CD4-positive, alpha-beta T cell (primary cell): ENCODE measurements at places on chromosomes 4 and X. TPM values are rescaled to one million over a fixed set of nuclear protein-coding genes. Genes with fewer than 3 reads are reported as not detected.

DNA sequence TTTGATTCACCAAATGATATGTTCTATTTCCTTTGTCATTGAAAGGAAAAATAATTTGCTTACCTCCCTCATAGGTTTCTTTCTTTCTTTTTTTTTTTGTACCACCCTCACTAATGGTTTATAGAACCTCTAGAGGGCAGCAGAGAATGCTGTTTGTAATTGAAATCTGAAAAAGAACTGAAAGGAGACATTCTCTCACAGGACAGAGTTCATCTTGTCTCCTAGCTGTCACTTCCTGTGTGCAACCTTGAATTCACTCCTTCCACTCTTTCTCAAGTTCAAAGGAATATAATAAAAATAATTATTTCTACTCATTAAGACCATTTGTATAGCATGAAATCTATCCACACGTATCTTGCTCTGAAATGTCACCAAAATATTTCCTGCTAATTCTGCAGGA, 51.0 kb downstream of the GUCY1B1 start:
- no peak overlapping the region for H3K27ac ChIP-seq
- no peak overlapping the region for H3K4me3 ChIP-seq
- no peaks in the 10 kb centered on the region for H3K4me1 ChIP-seq
- DNase-seq: no peak
- no peaks in the 10 kb centered on the region for H3K36me3 ChIP-seq
- H3K27me3 ChIP-seq: no peaks in the 10 kb centered on the region

- peak overlapping the region; percentile 89 for H3K27ac ChIP-seq
- no peak for DNase-seq
- peak overlapping the region; percentile 85 for H3K4me3 ChIP-seq
- H3K36me3 ChIP-seq: peaks cover 8% of the 10 kb centered on the region
- H3K27me3 ChIP-seq: no peaks in the 10 kb centered on the region
These were observed 940 bp upstream of the DCTD start for GRCh38 chr4:182918044-182918607.

DNA sequence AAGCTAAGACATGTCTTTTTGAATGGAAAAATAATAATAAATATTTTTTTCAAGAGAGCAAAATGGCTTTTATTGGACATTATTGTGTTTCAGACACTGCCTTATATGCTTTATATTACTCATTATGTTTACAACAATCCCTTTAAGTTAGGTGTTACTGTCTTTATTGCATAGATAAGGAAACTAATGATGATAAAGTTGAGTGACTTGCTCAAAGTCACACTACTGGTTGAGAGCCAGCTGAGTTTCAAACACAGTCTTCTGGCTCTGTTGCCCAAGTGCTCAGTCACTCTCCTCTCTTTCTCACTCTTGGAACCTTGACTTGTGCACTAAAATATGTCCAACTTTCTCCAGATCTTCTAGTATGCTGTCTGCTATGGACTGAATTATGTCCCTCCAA, 71.5 kb upstream of the SLC39A8 start:
- no peaks in the 10 kb centered on the region for H3K4me1 ChIP-seq
- no peak overlapping the region for H3K27ac ChIP-seq
- no peak overlapping the region for H3K4me3 ChIP-seq
- H3K27me3 ChIP-seq: no peaks in the 10 kb centered on the region
- no peak for DNase-seq

ADGRL3 gene
- not detected for total RNA-seq

- H3K27ac ChIP-seq: no peak overlapping the region
- no peaks in the 10 kb centered on the region for H3K4me1 ChIP-seq
- no peak for DNase-seq
- H3K27me3 ChIP-seq: no peaks in the 10 kb centered on the region
- H3K36me3 ChIP-seq: no peaks in the 10 kb centered on the region
- H3K4me3 ChIP-seq: no peak overlapping the region
These were observed 160.0 kb upstream of the PDE5A start for GRCh38 chr4:119788349-119789266.

- no peak overlapping the region for H3K27ac ChIP-seq
- H3K27me3 ChIP-seq: no peaks in the 10 kb centered on the region
- H3K36me3 ChIP-seq: no peaks in the 10 kb centered on the region
- no peak overlapping the region for H3K4me3 ChIP-seq
- no peak for DNase-seq
These were observed 1306.8 kb downstream of the STIM2 start for GRCh38 chr4:28167411-28167810.

GRCh38 chr4:8915201-8916200, 43.9 kb upstream of the HMX1 start:
- H3K27ac ChIP-seq: no peak overlapping the region
- no peak for DNase-seq
- H3K27me3 ChIP-seq: peaks cover 11% of the 10 kb centered on the region
- no peaks in the 10 kb centered on the region for H3K36me3 ChIP-seq

SCML1 gene
- 60.3 TPM for total RNA-seq

DNA sequence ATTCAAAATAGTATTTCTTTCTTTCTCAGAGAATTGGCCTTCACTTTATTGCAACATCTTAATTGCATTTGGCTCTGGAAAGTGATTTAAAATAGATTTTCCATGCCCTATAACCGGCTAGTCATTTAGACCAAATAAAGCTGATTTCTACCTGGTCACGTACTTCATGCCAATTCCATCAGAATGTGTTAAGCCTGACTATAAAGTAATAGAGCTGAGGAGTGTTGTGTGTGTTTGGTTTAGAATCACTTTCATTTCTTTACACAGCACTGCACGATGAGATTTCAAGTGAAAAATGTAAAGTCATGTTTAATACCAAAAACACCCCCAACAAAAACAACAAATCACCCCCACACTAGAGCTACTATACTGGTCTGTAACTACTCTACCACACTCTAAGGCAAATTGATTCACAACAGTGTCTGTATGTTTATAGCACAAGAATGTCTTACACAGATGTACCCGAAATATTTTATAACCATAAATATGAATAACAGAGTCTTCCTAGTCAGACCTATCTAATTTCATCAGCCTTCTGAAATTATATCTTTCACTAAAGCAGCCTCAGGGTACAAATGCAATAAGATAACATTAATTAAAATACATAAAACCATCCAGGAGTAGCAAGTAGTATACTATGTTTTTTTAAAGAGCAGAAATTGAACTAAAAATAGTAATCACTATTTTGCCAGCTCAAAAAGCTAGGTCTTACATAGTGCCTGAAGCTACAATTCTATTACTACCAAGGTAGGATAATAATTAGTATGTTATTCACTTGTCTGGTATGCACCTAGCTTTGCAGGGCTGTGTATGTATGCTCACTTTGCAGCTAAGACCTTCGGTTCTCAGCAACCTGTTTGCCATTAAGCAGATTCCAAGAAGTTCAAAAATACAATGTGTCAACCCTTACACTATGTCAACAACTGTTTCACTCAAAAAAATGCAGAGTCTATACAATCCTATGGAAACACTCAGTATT, 28.4 kb downstream of the APBB2 start:
- H3K4me1 ChIP-seq: no peaks in the 10 kb centered on the region
- H3K27ac ChIP-seq: no peak overlapping the region
- H3K36me3 ChIP-seq: no peaks in the 10 kb centered on the region
- no peak overlapping the region for H3K4me3 ChIP-seq
- H3K27me3 ChIP-seq: no peaks in the 10 kb centered on the region
- no peak for DNase-seq
